IMR-90 (cell line): ENCODE measurements at places on chromosomes 16 and 17. TPM values are rescaled to one million over a fixed set of nuclear protein-coding genes. Genes with fewer than 3 reads are reported as not detected.

DNA sequence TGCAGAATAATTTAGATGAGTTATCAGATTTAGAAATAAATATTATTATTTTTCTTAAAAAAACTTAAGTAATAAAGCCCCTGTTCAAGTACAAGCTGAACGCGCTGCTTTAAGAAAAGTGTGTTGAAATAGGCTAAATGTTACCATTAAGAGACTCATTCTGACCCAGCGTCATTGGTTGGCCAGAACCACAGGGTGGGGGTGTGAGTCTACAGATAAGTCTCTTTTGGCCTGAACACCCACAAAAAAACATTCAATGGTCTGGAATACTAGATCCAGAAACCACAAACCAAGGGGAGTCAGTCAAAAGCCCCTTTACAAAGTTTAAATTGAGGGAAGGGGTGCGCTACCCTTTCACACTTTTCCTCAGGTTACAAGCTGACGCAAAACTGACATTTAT lies 776.1 kb downstream of the KCNJ2 start:
- DNase-seq = no peak

DNA sequence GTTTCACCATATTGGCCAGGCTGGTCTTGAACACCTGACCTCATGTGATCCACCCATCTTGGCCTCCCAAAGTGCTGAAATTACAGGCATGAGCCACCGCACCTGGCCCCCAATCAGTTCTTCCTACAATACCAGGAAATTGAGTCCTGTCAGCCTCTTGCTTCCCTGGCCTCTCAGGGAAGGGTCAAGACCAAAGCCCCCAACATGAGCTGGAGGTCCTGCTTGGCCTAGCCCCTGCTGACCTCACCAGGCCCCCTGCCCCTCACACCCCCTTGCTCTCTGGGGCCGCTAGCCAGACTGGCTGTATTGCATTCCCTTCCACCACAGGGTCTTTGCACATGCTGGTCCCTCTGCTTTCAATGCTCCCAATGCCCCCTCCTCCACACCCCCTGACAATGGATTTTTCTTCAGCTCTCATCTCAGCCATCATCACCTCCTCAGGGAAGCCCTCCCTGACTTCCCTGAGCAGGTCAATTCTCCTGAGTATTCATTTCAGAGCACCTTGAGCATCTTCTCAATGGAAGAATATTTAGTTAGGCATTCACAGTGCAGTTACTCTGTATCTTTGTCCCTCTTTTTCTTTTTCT lies 24.1 kb downstream of the IGFBP4 start:
- DNase-seq = no peak

DNA sequence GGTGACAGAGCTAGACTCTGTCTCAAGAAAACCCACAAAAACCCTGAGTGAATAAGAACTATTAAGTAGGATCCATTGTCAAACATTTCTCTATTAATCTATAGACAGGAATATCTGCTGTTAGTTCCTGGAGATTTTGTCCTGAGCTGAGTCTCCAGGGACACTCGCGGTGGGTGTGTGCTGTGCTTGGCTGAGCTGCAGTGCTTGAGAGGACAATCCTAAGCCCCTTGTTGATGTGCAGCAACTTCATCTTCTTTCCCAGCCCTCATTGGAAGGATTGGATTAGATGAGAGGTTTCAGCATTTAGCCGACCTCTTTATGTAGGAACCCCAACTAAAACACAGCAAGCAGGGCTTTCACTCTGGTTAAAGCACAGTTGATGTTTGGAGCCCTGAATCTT lies 33.3 kb downstream of the NDEL1 start:
- DNase-seq = no peak

DNA sequence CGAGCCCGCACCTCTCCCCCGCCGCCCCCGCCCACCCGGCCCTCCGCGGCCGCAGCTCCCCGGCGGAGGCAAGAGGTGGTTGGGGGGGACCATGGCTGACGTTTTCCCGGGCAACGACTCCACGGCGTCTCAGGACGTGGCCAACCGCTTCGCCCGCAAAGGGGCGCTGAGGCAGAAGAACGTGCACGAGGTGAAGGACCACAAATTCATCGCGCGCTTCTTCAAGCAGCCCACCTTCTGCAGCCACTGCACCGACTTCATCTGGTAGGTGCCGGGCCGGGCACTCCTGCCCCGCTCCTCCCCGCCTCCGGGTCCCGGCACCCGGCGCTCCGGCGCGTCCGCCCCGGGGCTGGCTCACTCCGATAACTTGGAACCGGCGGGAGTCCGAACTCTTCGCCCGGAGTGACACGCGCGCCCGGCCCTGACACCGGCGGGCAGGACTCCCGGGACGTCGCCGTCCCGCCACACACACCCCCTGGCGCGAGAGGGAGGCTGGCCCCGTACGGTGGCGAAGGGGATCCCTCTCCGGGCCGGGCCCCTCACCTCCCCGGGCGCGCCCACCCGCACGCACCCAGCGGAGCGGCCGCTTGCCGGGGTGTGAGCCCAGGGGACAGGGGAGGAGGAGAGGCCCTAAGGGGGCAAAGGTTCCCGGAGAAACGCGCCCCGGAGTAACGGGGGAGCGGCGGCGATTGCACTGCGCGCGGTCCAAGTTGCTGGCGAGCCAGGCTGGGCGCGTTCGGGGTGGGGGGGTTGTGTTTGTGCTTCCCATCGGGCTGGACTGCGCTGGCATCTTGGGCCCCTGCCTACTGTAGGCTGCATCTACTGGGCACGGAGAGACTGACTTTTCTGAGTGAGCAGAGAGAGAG lies 581 bp downstream of the PRKCA start:
- DNase-seq = peak; percentile 42

DNA sequence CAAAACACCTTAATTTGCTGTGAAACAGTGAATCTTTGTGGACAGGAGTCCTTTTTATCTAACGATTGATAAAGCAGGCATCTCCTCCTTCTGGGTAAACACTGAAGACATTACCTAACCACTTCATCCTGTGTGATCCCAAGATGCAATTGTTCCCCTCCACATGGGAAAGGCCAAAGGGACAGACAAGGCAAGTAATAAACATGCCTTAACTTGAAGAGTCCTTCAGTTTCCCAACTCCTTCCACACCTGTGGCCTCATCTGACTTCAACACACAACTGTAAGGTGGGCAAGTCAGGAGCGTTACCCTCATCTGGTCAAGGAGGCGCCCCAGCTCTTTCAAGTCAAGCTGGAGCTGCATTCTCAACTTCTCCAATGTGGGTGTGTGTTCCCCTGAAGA lies 278.6 kb downstream of the ABCC12 start:
- DNase-seq = no peak

GRCh38 chr16:73057291-73058210 lies 9.6 kb upstream of the ZFHX3 start:
- DNase-seq = no peak

DNA sequence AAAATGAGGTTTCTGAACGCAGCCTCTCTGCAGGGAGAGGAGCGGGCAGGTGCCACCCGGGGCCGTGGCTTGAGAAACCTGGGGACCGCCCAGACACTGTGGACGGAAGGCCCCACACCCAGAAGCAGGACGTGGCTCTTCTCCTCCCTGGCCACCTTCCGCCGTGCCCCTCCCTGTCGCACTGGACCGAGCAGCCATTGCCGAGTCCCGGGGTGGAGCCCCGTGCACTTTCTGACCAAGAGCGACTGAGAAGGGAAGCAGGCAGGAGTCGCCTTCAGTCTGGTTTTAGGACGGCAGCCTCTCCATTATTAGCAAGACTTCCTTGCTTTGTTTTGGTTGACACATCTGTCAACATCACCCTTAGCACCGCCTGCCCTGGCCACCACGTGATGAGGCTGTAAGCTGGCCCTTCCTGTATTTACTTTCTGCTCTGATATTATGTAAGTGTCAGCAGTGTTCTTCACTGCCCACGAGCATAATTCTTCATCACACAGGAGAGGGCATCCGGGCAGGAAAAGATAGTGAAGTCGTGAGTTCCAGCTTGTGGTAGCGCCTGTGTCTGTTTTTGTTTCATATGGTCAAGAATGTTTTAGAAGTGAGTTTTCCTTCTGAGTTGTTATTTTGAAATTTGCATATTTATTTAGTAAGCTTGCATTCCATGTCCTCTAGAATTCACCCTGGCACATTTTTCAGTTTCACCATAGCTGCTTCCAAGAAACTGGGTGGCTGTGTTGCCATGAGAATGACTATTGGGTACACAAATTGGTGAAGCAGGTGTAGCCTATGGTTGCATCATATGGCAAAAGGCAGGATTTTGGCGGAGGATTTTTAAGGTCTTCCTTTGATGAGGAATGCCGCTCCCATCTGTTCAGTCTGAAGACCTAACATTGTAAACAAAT lies 1.0 kb downstream of the HERPUD1 start:
- DNase-seq = peak; percentile 69

Gene EVI2A
- total RNA-seq = 0.90 and 1.7 TPM in 2 replicates

DNA sequence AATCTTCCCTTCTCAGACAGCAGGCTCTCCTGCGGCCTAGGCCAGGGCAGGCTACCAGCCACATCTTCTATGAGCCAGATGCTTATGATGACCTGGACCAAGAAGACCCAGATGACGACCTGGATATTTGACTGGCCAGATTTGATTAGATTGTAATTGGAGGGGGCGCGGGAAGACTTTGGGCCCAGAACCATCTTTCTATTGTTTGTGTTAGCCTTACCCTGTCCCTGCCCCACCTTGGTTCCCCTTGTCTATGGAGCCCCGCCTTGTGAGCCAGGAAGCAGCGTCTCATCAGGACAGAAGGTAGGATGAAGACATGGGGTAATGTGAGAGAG lies 2.8 kb downstream of the CLDN7 start:
- DNase-seq = no peak

Gene ALDH3A1
- total RNA-seq = not detected in 2 replicates

- no peak for DNase-seq
Measured at GRCh38 chr16:57069635-57070370, 22.6 kb upstream of the CPNE2 start.
